Activated T-helper 9 cell treated with anti-CD3 and anti-CD28 coated beads, Interleukin-2, amount 50 U/mL, for 16 hours (primary cell): ENCODE measurements at places on chromosomes 5 and 9.
A peak's percentile ranks its signal among the peaks of the same experiment; 100 is the strongest.

DNA sequence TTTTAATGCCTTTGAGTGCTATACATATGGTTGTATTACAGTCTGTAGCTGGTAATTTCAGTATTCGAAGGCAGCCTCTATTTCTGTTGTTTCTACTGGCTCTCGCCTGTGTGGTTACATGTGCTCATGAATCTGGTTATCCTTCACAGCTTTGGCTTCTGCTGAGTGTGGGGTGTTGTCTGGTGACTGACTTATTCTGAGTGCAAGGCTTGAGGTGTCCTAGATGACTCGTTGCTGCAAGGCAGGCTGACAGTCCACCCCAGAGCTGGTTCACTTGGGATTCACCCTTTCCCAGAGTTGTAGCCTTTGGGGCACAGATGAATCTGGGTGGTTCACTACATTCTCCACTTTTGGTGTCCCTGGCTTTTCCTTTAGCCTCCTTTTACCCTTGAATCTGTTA is 41.4 kb downstream of the PDE8B start:
- DNase-seq = no peak

GRCh38 chr9:92948038-92948534 is 763 bp downstream of the FGD3 start:
- DNase-seq = no peak

DNA sequence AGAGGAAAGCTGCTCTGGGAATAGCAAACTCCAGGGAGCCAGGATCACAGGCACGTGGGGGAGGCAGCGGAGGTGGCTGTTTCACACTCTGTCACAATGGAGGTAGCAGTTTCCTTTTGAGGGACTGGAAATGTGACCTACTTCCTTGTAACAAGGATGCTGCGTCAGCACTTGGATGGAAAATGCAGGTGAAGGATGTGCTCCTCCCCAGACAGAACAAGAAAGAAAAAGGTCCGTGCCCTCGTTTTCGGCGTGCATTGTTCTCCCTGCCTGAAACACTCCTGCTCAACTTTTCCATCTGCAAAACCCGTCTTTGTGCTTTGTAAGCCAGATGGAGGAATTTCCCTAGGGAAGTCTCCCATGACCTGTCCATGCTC is 55.1 kb upstream of the SH3PXD2B start:
- no peak for DNase-seq

DNA sequence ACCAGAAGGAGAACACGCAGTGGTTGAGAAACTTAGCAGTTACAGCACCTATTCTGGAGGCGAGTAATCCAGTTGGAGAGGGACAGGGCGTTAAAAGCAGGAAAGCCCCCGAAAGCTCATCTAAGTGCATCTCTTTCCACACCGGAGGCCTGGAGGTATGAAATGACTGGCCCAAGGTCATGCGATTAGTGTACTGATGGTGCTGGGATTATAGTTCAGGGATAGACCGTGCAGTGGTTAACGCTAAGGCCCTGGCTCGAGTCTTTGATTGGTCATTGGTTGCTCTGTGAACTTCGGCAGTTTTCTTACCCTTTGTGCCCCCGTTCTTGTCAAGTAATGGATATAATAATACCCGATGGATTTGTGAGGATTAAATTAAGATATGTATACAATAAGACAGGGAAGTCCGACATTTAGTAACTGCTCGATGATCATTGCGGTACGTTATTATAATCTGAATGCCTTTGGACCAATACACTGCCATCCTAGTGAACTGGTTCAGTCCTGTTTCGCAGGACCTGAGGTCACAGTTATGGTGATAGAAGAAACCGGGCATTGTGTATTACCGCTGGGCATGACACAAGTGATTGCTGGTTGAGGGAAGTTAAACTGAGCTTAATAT is 960 bp downstream of the CANX start:
- peak; percentile 16 for DNase-seq

DNA sequence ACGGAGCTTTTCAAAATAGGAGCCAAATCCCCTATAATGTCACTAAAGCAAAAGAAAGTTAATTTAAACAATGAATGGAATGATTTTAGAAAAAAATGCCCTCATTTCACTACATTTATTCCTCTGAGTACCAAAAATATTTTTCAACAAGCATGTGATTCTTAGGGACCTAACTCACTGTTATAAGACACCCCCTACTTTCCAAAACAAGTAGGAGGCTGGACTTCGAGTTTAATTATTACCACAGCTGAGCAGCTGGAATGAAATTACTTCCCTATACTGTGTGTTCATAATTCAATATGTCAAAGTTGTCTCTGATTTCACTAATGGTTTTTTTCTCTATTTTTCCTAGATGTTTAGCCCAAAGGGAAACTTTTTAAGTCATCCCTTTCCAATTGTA is 61.6 kb downstream of the SAXO1 start:
- no peak for DNase-seq

GRCh38 chr5:102749416-102750030 is 5.6 kb upstream of the PAM start:
- DNase-seq = no peak

DNA sequence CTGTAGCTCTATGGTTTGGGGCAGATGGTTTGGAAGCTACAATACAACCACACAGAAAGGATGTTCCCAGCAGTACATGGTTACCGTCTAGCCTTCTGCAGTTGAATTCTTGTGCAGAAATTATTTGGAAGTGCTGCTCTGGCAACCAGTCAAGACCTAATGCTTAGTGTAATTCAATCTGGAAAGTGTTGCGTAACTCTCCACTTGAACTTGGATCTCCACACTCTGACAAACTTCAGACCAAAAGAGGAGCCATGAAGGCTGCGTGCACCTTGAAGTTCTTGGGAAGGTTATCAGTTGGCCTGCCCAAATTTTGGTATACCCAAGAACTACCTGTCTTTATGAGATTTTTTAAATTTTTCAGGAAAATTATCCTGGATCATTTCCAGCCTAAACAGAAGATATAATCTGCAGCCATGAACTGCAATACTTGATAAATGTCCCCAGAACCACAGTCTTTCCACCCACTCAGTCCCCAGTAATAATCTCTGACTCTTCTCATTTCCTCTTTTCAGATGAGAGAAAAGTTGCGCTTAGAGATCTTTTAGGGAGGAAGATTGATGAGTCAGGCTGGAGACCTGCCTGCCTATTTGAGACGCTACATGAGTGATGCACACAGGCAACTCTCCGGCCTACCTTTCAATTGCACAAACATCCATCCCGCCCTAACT is 159.9 kb downstream of the FANCC start:
- no peak for DNase-seq

DNA sequence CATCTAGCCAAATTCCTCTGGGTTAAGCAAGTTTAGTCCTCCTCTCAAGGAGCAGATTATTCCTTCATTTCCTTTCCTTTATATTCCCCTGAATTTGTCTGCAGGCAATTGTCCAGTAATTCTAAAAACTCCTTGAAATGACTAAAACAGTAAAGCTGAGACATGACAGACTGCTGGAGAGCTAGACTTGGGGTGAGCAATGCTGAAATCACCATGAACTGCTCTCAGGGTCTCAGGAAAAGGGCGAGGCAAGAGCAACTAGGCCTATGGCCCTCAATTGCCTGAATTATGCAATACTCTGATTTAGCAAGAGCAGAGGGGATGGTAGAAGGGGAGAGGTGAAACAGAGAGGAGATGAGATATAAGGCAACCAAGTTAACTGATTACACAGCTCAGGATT is 172.9 kb upstream of the NREP start:
- no peak for DNase-seq

GRCh38 chr9:37626708-37627292 is 24.0 kb upstream of the FRMPD1 start:
- no peak for DNase-seq

DNA sequence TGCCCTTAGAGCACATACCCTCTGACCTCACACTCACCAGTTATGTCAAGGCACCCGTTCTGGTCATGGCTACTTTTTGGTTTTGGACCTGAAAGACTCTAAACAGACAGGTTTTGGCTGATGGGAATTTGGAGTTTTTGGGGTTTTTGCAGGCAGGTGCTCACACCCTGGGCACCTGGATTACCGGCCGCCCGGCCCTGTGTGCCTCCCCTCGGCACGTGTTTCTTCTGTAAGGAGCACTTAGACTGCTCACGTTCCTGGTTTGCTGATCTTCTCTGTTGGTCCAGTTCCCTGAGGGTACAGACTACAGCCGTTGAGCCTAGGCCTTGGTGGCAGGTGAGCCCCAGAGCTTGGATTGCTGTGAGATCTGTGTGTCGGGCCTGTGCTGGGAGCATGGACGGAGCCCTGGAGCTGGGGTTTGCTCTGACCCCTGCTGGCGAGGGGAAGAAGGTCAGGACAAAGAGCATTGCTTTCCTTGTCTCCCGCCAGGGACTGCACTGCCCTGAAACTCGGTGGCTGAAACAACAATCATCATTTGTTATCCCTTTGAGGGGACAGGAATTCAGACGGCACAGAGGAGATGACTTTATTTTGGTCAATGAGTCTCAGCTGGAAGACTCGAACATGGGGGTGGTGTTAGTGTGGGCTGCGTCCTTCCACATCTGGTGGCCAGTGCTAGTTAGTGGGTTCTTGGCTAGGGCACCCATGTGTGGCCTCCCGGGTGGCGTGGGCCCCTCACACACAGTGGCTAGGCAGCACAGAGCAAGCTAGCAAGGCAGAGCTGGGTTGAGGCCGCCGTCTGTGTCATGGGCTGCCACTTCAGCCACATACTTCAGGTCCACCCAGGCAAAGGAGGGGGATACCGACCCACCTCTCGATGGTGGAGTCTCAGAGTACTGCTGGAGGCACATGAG is 76.4 kb downstream of the EHMT1 start:
- DNase-seq = no peak

- DNase-seq = no peak
Measured at GRCh38 chr5:148927307-148927946, 101.0 kb downstream of the ADRB2 start.

GRCh38 chr5:179288809-179289185 is 56.5 kb downstream of the ADAMTS2 start:
- no peak for DNase-seq

- DNase-seq = no peak
Measured at GRCh38 chr9:130207241-130207992, 35.2 kb downstream of the NCS1 start.

- DNase-seq = peak; percentile 11
Measured at GRCh38 chr5:7745882-7746610, 104.9 kb downstream of the CFAP90 start.

- DNase-seq = no peak
Measured at GRCh38 chr5:132459031-132459982, 31.3 kb downstream of the IRF1 start.

DNA sequence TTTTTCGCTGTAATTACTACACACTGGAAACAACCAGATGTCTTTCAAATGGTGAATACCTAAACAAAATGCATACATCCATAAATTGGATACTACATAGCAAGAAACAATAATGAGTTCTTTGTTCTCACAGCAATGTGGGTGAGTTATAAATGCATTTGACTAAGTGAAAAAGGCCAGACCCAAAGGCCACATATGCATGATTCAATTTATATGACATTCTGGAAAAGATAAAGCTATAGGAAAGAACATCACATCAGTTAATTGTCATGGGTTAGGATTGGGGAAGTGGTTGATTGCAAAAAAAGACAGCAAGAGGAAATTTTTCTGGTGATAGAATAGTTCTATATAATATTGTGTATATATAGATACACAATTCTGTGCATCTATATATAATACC is 198.9 kb downstream of the CYLC2 start:
- DNase-seq = no peak

- no peak for DNase-seq
Measured at GRCh38 chr9:123426406-123426805, 70.4 kb downstream of the CRB2 start.

- no peak for DNase-seq
Measured at GRCh38 chr9:107744873-107745272, 255.3 kb upstream of the KLF4 start.

- no peak for DNase-seq
Measured at GRCh38 chr5:55073211-55073610, 29.2 kb upstream of the GZMA start.

GRCh38 chr5:14258840-14259239 is 115.7 kb downstream of the TRIO start:
- no peak for DNase-seq

GRCh38 chr5:74638970-74639806 is 1.3 kb downstream of the ENC1 start:
- DNase-seq = no peak

GRCh38 chr5:108079753-108080152 is 302.1 kb downstream of the FBXL17 start:
- DNase-seq = no peak

DNA sequence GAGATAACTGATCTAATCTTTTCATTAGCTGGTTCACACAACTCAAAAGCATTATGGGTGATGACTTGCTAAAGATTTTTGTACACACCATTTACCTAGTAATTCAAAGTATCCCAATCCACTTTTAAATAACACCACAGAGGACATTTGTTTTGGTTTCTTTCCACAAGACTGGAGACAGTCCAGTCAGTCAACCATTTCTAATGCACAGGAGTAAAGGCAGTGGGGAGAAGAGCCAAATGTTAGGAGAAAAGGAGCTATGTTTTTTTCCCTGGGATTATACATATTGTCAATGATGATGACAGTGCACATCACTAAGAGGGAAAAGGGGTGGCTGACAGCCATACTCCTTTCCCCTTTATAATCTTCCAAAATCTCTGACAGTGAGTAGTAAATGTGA is 240.9 kb downstream of the GABRB2 start:
- no peak for DNase-seq
